ENCODE measurements at places on chromosomes 6 and 20. TPM values are rescaled to one million over a fixed set of nuclear protein-coding genes. Genes with fewer than 3 reads are reported as not detected.

Gene XKR7
- total RNA-seq = not detected

Gene ACSS1
- total RNA-seq = 11.8 TPM

Gene ANKRD66
- total RNA-seq = not detected

Gene RAB44
- total RNA-seq = not detected

Gene GSTA2
- total RNA-seq = not detected

Gene SAMD3
- not detected for total RNA-seq

Gene SEL1L2
- not detected for total RNA-seq

Gene TBC1D32
- total RNA-seq = 1.7 TPM

Gene B4GALT5
- total RNA-seq = 47.6 TPM

Gene SLC35D3
- 0.07 TPM for total RNA-seq

Gene CNR1
- 0.33 TPM for total RNA-seq

Gene HLA-DOA
- not detected for total RNA-seq

Gene FNDC1
- total RNA-seq = 0.07 TPM

Gene KIFC1
- total RNA-seq = 43.1 TPM

All from A549 treated with CpdA at 1 μM for 4 hours (cell line).